Stimulated activated CD8-positive, alpha-beta memory T cell treated with anti-CD3 and anti-CD28 coated beads, Interleukin-4, amount 100 ng/mL, for 24 hours (primary cell): ENCODE measurements at places on chromosomes 6 and 20.

GRCh38 chr20:58005581-58006345, 222.7 kb downstream of the ANKRD60 start:
- DNase-seq: no peak

GRCh38 chr20:49320460-49320859, 42.6 kb upstream of the ZNFX1 start:
- no peak for DNase-seq

DNA sequence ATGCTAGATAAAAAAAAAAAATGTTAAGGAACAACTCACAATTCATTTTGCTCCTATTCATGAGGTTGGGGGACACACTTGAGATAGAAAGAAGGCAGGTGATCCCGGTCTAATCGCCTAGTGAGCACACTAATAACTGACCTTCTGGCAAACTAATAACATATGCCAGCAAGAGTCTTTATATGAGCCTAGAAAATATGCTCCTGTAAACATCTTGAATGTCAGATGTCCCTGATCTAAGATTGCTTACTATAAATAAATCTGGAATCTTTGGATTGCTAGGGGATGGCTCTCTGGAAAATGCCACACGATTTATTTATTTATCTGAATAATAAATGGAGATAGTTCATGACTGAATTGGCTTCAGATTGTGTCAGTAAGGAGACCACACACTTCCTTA, 821.9 kb downstream of the GRIK2 start:
- DNase-seq: no peak

- no peak for DNase-seq
Measured at GRCh38 chr6:113004054-113004453, 656.9 kb downstream of the RFPL4B start.

- no peak for DNase-seq
Measured at GRCh38 chr20:2042400-2042799, 48.5 kb upstream of the PDYN start.

DNA sequence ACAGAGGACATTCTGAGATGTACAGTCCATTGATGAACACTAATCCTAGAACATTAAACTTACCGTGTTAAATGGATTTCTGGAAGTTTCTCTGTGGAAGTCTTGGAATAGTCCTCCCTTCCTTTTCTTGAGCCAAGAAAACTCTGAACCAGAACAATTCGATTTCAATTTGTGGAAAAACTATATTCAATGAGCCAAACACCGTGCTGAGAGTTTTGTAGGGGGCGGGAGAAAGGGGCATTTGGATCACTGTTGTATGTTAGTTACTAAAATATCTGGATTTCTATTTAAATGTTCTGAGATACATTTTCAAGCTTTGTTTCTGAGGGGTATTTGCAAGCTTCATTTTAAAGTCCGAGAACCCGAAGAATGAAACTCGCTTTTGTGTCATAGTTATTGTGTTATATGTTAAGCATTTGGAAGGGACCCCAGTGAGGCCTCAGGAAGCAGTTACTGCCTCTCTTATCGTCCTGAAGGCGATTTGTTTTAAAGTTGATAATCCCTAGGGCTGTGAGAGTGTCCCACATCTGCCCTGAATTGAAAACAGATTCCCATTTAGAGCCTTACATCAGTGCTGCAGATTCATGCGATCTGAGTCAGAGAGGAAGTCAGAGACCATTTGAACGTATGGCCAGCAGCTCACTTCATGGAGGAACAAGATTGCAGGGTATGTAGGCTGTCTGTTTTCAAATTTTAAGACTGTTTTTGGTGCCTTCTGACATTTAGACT, 70.8 kb upstream of the SASH1 start:
- no peak for DNase-seq

- no peak for DNase-seq
Measured at GRCh38 chr6:135913785-135914184, 62.3 kb downstream of the PDE7B start.

DNA sequence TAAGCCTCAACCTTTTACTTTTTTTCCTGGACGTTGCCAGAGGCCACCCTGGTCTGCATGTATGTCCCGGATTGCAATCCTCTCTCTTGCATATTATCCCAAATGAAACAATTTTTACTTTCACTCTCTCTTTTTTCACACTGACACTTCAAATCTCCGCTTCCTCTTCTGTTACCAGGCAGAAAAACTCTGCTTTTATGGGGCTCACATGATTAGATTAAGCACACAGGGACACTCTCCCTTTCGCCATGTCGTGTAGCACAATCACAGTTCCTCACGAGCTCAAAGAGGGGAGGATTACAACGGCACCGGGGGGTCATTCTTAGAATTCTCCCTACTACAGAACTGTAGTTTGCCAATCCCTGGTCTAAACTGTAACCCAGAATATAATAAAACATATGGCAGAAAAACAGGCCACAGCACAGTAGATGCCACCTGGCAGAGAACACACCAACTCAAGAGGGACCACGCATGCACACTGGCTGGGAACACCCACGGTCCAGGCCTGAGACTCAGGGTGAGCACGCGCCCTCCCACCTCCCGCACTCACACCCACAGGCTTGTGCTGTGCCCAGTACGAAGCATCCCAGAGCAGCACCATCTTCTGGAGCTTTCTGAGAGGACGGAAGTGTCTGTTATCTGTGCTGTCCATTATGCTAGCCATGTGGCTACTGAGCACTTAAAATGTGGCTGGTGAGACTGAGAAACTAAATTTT, 288.7 kb downstream of the KIF16B start:
- no peak for DNase-seq

DNA sequence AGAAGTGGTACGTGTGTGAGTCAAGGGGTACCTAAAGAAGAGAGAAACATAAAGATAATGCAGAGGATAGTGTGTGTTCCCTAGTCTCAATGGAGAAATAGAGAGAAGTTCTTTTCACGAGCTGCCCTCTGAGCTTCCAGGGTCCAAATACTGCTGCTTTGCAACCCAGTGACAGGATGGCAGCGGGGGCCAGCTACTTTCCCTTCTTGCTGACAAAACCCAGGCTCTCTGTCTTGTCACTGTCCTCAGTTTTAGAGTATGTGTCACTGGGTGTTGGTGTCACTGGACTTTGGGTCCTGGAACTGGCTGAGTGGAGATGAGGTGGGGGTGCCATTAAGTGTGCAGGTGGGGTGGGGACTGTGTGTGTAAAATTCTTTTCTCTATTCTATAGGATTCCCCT, 265.6 kb downstream of the CDC5L start:
- no peak for DNase-seq

- DNase-seq: no peak
Measured at GRCh38 chr6:159832946-159833345, 32.9 kb downstream of the PNLDC1 start.

DNA sequence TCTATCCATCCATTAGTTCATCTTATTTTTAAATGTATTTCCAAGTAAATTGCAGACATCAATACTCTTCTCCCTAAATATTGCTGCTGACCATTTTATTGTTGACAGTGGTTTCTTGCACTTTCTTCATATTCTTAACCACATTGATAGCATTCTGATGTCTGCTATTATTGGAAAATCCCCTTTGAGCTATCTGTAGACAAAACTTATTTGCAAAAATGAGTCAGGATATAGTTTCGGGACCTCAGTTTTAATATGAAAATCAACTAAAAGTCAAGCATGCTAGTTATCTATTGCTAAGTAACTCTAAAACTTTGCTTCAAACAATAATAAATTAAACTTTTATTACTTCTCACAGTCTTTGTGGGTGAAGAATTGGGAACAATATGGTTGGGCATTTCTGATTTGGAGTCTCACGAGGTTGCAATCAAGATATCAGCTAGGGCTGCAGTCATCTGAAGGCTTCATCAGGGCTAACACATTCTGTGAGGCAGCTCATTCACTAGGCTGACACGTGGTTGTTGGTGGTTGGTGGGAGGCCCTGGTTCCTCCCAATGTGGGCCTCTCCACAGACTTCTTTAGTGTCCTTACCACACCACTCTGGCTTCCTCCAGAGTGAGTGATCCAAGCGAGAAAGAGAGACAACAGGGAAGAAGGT, 32.7 kb downstream of the CD109 start:
- DNase-seq: no peak
